Heart left ventricle (tissue), 16 donors: ENCODE measurements at places on chromosomes 7 and 10. TPM values are rescaled to one million over a fixed set of nuclear protein-coding genes. Genes with fewer than 3 reads are reported as not detected.
A peak's percentile ranks its signal among the peaks of the same experiment; 100 is the strongest.

The DMBT1 gene
- total RNA-seq = 0.04 TPM

The POM121 gene
- 22.3 TPM for total RNA-seq

The OR2A42 gene
- total RNA-seq = not detected

The TAF3 gene
- 13.1 TPM for total RNA-seq

The PRKG1 gene
- 16.6 TPM for total RNA-seq

DNA sequence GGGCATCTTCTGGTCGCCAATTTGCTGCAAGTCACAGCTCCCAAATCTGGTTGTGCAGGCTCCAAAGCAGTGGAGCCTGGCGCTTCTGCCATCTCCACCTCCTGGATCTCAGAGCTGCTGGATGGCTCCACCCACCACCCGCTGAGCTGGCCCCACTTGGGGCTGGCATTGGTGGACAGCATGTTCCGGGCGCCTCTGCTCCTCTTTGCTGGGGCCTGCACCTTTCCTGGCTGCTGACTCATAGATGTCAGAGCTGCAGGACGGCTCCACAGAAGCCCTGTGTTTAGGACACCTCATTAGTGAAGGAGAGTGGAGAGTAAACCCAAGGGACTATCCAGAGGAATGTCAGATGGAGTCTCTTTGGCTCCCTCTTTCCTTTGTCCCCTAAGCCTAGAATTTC is 27.4 kb downstream of the MAPK8 start:
- peak; percentile 35 for DNase-seq

GRCh38 chr10:113420733-113421675 is 131.8 kb upstream of the HABP2 start:
- DNase-seq = no peak

DNA sequence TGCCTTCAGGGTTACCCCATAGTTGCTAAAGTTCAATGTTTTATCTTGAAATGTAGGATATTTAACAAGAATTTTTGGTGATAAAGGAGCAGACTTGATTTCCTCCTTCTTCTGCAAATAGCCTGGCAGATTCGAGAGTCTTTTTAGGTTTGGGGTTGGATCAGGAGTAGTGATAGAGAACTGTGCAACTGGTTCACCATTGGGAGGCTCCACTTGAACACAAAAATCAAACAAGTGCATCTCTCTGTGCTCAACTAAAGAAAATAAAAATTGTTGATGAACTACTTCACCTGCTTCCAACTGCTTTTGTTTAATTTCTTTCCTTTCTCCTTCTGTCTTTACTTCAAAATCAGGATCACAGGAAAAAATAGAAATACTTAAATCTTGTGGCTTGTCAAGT is 58.5 kb downstream of the MACC1 start:
- DNase-seq = no peak

DNA sequence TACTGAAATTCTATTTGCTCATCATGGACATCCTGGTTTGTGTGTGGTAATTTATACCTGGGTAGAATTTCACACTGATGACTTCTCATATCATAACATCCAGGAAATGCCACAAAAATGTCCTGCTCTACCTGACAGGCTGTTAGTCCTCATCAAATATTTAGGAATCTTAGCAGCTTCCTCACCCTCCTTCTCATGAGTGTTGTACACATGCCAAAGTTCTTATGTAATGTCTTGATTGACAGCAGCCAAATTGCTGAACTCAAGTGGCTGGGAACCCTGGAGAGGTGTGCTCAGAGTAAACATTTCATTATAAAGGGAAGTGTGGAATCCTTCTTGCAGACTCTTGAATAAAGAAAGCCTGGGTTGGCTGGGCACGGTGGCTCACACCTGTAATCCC is 8.9 kb downstream of the EEPD1 start:
- DNase-seq = no peak

GRCh38 chr10:101230183-101230917 is 1.1 kb upstream of the LBX1 start:
- no peak for DNase-seq

- no peak for DNase-seq
Observed at GRCh38 chr10:114516356-114516755, 112.1 kb upstream of the AFAP1L2 start.

DNA sequence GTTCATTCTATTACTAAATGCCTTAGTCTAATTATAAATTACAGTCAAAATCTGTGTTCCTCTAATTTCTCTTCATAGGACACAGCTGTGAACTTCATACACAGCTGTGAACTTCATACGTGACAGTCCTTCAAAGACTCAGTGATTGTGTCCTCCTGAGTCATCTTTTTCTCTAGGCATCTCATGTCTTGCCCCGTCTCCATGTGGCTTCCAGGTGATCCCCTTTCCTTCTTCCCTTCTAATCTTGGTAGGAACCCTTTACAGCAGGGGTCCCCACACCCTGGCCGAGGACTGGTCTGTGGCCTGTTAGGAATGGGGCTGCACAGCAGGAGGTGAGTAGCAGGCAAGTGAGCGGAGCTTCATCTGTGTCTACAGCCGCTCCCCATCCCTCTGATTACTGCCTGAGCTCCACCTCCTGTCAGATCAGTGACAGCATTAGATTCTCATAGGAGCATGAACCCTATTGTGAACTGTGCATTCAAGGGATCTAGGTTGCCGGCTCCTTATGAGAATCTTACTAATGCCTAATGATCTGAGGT is 14.0 kb upstream of the EIF5AL1 start:
- no peak for DNase-seq

DNA sequence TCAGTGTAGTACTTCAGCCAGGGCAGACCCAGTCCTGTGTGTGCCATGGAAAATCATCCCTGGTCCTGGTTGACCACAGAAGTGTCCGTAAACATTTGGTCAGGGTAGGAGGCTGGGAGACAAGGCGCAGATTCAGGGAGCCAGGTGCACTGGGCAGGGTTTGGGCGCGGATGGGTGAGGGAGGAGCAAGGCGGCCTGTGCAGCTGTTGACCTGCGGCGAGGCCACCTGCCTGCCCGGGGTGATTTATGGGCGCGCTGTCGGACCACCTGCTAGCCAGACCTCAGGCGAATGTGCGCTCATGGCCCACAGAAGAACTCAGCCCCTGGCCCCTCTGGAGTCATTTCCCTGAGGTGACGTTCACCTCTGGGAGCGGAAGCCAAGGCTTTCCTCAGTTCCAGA is 6.6 kb downstream of the SFRP5 start:
- no peak for DNase-seq

DNA sequence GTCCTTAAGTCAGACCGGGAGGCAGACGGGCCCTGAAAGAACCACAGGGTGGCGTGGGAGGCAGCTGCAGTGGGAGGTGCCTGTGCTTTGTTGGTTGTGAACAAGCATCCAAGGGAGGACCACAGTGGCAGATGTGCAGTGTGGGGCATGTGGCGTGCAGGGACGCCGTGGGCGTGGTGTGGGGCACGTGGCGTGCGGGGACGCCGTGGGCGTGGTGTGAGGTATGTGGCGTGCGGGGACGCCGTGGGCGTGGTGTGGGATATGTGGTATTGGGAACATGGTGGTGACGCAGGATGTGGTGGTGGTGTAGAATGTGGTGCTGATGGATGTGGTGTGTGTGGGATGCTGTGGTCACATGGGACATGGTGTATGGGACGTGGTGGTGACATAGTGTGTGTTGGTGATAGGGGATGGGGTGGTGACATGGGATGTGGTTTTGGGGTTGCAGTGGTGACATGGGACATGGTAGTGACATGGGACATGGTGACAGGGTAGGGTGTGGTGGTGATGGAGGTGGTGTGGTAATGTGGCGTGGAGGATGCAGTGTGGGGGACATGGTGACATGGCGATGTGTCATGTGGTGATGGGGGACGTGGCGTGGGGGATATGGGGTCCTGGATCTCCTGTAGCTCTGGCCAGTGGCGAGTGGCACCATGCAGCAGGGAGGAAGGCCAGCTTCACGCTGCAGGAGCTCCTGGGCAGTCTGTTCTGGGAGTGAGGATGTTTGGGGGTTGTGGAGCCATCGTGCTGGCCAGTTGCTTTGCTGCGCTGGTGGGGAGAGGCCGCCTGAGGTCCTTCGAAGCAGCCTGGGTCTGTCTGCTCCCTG is 78.8 kb downstream of the INPP5A start:
- DNase-seq = peak; percentile 16

DNA sequence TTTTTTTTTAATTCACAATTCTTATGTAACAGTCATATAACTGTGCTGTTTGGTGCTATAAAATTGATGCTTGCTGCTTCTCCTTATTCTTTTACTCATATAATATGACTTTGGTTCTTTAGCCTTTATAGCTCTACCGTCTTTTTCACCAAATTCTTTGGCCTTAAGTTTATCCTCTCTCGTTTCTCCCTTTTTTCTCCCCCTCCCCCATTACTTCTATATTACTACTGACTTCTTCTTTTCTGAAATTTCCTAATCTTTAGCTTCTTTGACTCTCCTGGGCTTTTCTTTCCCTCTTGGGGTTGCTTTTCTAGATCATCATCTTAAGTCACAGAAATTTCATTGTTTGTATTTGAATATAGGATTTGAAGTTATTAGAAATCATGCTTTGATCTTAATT is 3.8 kb downstream of the BCCIP start:
- no peak for DNase-seq

DNA sequence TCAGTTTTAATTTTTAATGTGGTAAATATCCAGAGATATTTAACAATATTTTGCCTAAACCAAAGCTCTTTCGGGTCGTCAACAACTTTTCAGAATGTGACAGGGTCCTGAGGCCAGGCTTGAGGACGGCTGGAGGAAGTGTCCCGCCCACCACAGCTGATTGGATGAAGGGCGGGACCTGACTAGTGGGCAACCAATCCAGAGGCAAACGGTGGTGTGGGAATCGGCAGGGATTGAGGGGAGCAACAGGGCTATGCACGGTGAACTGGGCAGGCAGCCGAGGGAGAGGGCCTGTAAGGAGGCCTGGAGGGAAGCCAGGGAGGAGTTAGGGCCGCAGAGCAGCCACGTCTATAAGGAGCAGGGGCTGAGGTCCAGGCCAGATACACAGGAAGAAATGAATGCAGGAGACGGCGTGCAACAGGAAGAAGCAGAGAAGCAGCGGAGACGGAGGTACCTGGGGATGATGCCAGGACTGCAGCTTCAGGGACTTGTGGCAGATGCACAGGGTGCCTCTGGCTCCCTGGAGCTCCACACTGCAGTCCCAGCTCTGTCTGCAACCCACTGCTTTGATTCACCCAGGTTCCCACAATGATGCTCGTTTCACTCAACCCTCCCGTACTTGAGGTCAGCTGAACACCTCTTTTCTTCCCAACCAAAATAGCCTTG is 46.1 kb upstream of the ZMIZ1 start:
- DNase-seq = peak; percentile 59

DNA sequence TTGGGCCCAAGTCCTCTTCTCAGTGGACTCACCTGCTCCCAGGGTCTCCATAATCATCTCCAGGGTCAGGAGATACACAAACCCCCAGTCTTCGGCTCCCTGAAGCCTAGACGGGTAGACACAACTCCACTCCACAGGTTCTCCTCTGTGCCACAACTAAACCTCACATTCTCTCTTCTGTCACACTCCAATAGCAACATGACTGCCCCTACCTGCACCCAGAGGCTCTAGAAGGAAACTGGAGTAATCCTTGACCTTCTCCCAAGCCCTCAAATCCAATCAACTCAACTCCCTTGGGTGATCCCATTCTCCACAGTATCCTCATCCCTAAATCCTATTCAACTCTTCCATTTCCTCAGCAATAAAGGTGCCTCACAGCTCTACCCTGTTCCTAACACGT is 16.2 kb downstream of the HNRNPF start:
- DNase-seq = no peak

- DNase-seq = no peak
Observed at GRCh38 chr10:103241262-103242011, 4.2 kb upstream of the RPEL1 start.

DNA sequence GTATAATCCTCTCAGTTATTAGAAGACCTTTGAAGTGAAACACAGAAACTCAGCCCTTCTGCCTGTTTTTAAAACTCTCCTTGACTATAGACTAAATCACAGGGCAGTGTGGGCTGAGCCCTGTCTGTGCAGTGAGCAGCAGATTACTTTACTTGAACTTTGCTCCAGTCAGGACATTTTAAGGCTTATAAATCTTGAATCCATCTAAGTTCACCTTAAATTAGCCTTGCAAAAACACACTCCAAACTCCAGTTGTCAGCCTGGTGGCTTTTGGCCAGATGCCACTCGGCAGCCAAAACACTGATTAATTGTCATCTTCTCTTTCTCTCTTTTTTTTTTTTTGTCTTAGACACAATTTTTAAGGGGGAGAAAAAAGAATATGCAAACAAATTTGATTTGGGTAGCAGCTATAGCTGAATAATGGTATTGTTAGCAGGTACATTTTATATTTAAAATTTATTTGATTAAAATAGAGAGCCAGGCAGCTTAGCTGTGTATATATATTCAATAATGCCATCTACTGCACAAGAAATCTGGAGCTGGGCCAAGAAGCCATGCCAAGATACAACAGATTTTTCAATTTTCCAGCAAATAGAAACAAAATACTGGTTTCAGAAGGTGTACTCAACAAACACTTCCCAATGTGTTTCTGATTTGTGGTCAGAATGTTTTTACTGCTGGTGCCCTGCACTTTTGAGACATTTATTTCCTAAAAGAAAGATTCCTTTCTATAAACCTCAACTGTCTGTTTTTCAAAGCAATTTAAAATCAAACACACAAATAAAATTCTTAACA is 247.7 kb downstream of the TFEC start:
- DNase-seq = no peak

GRCh38 chr10:51230887-51231585 is 156.7 kb downstream of the PRKG1 start:
- no peak for DNase-seq

DNA sequence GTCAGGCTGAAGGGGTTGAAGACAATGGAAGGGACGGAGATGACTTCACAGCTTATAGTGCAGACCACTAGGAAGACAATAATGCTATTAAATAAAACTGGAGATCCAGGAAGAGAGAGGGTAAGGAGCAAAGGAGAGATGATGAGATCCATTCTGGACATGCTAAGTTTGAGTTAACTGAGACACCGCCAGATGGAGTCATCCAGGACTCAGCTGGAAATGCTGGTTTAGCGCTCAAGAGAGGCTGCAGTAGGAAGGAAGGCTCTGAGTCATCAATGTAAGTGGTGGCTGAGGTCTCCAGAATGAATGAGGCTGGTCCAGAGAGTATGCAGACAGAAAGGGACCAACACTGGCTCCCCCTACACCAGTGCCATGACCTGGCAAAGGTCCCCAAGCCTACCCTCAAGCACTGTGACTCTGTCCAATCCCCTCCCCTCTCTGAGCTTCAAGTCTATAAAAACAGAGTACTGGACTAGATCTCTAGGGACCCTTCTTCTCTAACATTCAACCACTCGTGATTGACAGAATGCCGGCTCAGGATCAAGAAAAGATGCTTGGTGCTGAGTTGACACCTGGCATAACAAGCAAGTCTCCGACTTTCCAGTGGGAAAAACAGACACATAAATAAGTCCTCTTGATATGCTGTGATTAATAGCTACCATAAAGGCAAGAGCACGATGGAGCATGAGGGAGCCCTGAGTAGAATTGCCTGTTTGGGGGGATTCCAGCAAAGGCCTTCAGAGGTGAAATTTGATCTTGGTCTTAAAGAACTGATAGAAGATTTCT is 8.9 kb downstream of the GFRA1 start:
- DNase-seq = no peak
